ENCODE measurements at places on chromosomes 11 and 22. TPM values are rescaled to one million over a fixed set of nuclear protein-coding genes. Genes with fewer than 3 reads are reported as not detected.

- DNase-seq, result no peak
These were observed 1.4 kb upstream of the OR8B8 start for GRCh38 chr11:124446916-124447315.

GRCh38 chr11:65225279-65226102 is 36.3 kb upstream of the POLA2 start:
- no peak for DNase-seq

DNA sequence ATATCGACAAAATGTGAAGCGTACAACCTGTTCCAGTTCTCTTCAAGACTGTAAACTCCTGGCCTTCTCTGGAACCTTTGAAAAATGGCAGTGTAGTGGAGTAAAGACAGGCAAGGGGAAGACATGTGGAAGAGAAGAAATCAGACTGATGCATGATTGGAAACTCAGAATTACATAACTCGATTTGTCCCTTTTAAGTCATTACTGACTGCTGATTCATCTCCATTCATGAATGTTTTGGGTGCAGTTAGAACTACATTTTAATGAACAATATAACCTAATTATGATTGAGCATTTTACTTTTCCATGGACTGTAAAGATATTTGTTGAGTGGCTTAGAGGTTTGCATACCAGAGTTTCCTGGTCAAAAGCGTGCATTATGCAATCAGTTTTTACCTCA is 32.9 kb downstream of the FAT3 start:
- no peak for DNase-seq

MRPL49 gene
- total RNA-seq, result 77.5 TPM

GRCh38 chr11:818396-819128 is at the start of gene PNPLA2:
PNPLA2 (plus strand) TSS chr11:818914; CDS start chr11:819719, 805 bp downstream.
- no peak for DNase-seq

- no peak for DNase-seq
These were observed 186.6 kb downstream of the MAML2 start for GRCh38 chr11:96156379-96156722.

GRCh38 chr22:50607659-50608020 is 7.0 kb downstream of the MAPK8IP2 start:
- no peak for DNase-seq

DNA sequence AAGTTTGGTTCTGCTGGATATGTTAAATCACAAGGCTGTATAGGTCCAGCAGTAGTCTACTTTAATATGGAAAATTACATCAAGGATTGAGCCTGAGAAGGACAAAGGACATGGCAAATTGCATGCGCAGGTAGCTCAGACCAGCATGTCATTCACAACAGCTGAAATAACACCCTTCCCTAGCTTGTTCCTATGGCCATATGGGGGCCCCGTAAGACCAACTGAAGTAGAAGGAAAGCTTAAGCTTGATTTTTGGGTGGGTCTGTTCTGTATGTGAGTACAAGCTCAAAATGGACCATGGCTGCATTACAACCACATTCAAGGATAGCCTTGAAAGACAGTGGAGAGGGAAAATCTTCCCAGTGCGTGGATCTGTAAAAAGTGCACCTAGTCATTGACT is 20.6 kb upstream of the PDE3B start:
- DNase-seq, result no peak

DNA sequence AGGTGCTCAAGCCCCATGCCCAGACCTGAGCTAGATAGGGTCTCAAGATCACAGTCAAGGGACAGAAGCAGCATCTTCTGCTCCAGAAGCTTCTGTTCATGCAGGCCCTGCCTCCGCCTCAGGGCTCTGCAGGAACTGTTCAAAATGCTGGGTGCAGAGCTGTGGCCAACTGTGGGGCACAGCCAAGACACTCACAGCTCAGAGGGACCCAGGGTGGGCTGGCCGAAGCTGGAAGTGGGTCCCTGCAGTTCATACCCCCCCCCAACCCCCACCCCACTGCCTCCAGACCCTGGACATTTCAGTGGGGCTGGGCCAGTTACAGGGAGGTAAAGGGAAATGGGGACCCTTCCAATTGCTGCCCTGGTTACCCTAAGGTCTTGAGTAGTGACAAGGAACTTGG is 129.0 kb downstream of the CRYBB2 start:
- DNase-seq, result no peak

DNA sequence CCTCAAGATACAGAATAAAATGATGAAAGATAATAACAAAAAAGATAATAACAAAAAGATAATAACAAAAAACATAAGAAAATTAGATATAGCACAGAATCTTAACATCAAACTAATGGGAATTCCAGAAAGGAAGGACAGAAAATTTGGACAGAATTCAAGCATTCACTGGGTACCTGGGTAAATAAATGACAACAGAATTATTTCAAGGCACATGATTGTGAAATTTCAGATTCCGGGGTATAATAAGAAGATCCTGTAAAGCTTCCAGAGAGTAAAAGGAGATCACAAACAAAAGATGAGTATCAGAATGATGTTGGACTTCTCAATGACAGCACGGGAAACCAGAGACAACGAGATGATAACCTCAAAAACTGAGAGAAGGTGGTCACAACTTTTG is 42.1 kb upstream of the OR9Q1 start:
- DNase-seq, result no peak

RAB6A gene
- 121 TPM for total RNA-seq

DNA sequence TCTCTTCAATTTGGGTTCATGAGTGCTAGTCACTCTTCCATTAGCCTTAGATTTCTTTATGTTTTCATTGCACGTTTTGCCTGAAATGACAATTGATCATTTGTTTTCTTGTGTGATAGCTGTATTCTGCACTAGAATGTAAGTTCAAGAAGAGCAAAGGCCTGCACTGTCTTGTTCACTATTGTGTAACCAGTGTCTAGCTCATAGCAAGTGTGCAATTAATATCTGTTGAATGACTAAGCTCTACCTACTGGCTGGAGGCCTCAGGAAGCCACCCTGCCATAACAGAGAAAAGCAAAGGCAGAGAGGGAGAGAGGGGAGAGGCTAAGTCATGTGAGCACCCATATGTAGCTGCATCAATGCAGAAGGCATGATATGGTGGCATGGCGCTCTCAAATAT is 292.8 kb upstream of the SYN3 start:
- DNase-seq, result no peak

Measured in HCT116 (cell line).